ENCODE measurements at places on chromosomes 7 and 10.

DNA sequence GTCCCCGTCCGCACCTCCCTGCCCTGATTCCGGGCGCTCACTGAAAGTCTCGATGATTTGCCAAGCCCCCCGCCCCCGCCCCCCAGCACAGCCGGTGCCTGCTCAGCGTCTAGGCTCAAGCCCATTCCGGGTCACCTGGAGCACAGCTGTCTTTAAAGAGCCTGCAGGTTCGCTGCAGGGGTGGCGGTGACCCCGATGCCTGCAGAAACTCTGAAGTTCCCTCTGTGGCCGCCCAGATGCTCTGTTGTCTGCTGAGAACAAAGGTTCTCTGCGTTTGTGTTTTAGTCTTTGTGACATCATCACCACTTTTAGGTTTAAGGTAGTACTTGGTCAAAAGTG lies 780 bp downstream of the VENTX start:
- DNase-seq: no peak

DNA sequence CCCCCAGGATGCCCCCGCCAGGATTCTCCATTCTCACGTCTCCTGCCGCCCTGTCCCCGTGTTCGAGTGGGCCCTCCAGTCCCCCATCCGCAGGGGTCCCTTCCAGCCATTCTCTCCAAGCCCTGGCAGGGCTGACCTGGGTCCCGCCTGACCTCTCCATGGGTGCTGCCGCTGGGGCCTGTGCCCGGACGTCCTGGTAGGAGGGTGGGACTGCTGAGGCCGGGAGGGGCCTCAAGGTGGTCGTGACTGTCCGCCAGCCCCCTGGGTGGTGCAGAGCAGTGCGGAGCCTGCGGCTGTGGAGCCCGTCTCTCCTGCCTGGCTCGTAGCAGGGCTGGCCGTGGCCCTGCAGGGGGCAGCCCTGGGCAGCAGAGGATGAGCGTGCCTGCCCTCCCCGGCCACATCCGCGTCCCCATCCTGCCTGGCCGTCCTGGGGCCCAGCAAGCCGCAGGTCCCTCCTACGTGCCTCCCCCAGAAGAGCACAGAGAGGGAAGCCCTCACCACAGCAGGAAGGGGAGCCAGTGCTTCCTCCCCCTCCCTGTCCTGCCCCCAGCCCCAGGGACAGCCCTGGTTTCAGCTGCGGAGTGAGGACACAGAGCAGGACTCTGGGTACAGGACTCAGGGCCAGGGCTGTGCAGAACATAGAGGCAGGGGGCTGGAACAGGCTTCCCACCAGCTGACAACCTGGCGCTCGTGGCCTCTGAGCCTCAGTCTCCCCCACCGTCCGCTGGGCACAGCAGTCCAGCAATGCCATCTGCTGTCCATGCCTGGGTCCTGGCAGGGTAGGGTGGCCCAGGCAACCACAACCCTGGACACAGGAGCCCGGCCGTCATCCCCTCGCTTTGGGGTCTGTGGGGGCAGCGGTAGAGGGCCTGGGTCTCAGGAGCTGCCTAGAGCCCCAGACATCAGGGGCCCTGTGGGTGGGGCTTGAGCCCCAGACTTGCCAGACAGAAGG lies 1.5 kb upstream of the GRIFIN start:
- DNase-seq: peak; percentile 40

GRCh38 chr7:28573651-28574301 lies 161.5 kb downstream of the CREB5 start:
- DNase-seq: no peak

DNA sequence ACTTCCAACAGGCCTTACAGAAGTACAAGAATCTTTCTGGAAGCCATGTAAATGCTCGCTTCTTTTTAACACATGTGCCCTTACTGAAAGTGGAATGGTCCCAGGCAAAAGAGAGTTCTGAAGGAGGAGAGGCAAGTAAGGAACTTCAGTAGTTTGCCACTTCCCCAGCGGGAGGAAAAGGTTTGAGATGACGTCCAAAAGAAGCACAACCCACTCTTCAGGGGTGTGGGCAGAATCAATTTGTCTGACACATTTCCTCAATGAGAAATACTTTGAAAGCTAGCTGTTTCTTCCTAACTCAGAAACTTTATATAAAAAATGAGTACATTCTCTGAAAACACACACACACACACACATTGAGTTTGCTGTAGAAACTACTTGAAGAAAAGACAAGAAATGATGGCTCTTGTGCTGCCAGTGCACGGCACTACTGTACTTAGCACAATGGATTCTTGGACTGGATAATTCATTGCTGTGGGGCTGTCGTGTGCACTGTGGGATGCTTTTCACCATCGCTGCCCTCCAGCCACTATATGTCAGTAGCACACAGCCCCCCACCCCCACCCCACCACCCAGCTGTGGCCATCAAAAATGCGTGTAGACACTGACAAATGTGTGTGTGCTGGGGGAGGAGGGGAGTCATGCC lies 183.0 kb downstream of the SRPK2 start:
- DNase-seq: no peak

DNA sequence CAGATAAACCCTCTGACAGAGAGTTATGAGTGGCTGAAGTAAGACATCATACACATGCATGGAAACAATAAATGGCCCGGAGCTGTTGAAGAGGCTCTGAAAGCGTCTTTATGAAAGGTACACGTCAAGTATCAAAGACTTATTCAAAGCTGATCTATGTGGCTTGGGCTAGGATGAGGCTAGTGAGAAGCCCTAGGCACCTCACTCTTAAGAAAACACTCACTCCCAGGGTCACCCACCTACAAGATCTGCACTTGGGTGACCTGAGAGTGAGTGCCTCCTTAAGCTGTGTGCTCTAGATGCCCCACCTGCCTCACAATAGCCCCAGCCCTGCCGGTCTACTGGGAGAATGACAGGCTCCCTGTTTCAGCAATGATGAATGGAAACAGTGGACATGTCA lies 1.1 kb upstream of the GIMAP1 start:
- DNase-seq: no peak

DNA sequence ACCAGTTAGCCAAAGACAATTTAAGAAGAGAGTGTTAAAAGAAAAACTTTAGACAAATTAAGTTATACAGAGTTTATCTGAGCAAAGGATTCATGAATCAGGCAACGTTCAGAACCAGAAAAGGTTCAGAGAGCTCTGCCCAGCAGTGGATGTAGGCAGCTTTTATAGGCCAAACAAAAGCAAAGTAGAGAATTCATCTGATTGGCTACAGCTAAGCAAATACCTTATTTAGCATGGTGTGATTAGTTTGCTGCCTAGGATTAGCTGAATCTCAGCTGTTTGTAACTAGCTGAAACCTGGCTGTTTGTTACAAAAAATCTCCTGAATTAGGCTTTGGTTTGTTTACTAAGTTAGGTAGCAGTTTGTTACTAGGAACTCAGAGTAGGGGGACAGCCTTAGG lies 66.0 kb downstream of the SLC25A40 start:
- no peak for DNase-seq

GRCh38 chr7:6228361-6229229 lies 43.8 kb downstream of the CYTH3 start:
- no peak for DNase-seq

DNA sequence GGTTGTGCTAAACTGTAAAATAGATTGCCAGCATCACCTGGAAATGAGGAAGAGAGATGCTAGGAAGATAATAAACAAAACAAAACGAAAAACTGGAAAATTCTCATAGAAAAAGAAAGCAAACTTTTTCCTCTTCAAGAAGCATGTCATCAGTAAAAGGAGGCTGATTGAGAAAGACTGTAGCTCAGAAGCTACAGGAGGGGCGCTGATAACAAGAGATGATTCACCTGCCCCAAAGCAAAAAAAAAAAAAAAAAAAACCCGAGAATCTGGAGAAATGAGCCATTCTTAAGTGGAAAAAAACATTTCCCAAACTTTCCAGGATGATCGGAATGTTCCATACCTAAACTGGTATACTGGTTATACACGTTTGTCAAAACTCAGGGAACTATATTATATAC lies 130.5 kb upstream of the C1QL3 start:
- no peak for DNase-seq

GRCh38 chr7:46544396-46545008 lies 623.4 kb upstream of the IGFBP3 start:
- peak; percentile 81 for DNase-seq

GRCh38 chr10:132509506-132510173 lies 27.9 kb upstream of the INPP5A start:
- no peak for DNase-seq

DNA sequence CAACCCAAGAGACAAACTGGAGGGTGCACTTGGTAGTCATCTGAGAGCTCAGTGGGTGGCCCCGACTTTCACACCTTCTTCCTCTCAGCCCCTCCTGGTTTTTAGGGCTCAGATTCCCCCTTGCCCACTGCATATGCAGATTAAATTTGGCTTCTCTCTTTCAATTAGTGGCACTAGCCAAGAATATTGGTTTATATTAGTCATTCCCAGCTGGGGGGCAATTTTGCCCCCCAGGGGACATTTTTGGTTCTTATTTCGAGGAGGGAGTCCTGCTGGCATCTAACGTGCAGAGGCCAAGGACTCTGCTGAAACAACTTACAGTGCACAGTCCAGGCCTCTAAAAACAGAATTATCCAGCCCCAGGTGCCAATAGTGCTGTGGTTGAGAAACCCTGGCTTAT lies 216.0 kb downstream of the RPS24 start:
- DNase-seq: no peak

- DNase-seq: no peak
Measured at GRCh38 chr7:8511855-8512254, 78.4 kb downstream of the NXPH1 start.

DNA sequence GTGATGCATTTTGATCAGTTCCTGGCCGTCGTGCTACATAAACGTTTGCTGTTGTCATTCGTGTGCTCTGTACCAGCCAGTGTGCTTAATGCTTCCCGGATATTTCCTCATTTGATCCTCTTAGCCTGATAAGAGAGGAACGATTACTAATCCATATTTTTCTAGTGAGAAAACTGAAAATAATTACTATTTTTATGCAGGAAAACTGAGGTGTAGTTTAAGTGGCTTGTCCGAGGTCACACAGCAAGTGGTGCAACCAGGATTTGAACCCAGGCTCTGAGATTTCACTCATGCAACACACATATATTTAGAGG lies 650 bp upstream of the SORBS1 start:
- no peak for DNase-seq

- DNase-seq: no peak
Measured at GRCh38 chr7:96303105-96303685, 18.7 kb downstream of the SLC25A13 start.

GRCh38 chr10:76338187-76338586 lies 906.8 kb downstream of the LRMDA start:
- no peak for DNase-seq

GRCh38 chr10:3131098-3131497 lies 41.5 kb downstream of the PITRM1 start:
- DNase-seq: no peak

DNA sequence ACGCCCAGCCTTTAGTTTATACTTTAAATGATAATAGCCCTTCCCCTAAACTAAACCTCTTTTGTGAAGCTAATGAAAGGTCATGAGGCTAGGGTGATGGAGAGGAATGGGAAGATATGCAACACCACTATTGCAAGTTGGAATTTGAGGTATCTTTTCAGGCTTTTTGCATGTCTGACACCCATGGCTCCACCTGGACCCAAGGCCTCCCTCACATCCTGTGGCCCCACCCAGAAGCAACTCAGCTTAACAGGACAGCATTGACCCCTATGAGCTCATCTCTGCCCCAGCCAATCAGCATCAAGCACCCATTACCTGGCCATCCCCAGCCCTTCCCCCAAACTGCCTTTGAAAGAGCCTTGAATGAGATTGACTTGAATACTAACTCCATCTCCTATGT lies 674.2 kb upstream of the NRP1 start:
- no peak for DNase-seq

DNA sequence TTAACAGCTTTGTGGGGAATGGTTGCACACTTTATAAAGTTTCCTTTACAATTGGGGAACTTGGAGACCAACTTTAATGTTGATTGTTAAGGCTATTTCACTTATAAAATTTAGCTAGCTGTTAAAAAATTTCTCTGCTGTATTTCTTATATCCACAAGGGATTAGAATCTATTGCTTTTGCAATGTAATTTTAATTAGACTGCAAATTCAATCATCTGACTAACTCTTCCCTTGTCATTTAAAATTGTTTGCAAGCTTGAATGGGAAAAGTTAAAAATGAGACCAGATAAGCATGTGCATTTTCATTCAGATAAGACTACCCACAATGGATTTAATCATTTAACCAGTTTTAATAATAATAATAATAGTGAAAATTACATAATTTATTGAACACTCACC lies 213.2 kb downstream of the BICC1 start:
- no peak for DNase-seq

DNA sequence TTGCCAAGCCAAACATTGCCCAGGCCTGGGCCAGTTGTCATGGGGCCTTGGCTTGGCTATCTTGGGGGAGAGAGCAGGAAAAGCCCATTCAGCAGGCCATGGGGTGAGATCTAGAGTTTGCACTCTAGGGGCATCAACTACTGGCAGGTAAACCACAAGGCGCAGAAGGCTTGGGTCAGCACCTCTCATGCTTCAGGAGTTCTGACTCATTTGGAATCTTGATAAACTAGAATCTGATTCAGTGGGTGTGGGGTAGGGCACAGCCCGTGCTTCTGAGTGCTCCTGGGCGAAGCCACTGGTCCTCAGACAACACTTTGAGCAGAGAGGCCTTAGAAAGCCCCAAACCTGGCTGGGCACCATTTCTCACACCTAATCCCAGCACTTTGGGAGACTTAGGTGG lies 81.1 kb downstream of the RGS10 start:
- DNase-seq: no peak

DNA sequence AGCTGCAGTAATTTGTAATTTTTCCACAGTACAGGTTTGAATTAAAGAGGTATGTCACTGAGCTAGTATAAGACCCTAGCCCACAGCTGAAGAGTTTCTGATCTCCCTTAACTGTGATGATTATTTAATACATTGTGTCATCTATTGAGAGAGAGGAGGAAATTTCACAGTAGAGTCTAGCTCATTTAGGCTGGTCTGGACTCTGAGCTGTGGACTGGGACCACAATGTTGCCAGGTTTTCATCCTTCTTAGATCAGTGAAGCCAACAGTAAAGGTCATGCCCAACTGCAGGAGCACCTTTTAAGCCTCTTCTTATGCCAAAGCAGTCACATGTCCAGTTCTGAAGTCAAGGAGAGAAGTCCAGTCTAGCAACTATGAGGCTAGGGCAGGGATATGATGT lies 8.9 kb downstream of the TES start:
- DNase-seq: no peak

DNA sequence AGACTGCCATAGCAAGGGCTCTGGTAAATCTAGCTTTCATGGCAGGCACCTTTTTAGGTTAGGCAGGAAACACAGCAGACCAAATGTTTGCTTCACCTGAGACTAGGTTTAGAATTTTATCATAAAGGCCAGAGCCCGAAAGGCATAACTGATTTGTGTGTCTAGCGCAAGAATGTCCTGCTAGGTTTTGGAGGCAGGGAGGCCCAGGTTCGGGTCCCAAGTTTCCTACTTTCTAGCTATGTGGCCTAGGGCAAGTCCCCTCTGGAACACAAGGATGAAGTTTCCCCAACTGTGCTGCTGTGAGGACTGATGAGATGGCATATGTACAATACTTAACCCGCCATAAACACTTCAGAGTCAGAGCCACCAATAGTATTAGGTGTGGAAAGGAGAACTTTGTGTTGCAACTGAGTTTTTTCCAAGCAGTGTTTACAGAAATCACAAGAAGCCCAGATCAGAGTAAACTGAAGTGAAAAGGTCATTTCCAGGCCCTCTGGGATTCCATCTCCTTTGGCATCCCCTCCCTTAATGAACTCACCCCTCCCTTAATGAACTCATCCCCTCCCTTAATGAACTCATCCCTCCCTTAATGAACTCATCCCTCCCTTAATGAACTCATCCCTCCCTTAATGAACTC lies 244.9 kb downstream of the SKAP2 start:
- no peak for DNase-seq

- DNase-seq: no peak
Measured at GRCh38 chr7:116986611-116987565, 33.6 kb downstream of the ST7 start.
